GM04503 (cell line): ENCODE measurements at places on chromosomes 4 and X.

DNA sequence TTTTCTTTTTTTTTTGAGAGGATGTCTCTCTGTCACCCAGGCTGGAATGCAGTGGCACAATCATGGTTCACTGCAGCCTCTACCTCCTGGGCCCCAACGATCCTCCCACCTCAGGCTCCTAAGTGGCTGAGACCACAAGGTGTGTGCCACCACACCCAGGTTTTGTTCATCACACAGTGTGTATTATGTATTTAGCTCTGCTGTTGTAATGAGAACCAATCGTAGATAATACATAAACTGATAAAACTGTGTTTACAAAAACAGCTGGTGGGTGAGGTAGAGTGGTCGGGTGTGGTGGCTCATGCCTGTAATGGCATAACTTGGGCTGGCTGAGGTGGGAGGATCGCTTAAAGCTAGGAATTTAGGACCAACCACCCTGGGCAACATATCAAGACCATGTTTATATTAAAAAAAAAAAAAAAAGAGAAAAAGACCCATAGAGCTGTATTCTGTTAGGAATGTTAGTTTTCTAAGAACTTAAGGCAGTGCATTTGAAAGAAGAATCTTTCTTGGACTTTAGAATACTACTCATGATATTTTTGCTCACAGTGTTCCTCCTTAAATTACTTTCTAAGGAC is 34.9 kb downstream of the POLR2B start:
- no peak for DNase-seq

DNA sequence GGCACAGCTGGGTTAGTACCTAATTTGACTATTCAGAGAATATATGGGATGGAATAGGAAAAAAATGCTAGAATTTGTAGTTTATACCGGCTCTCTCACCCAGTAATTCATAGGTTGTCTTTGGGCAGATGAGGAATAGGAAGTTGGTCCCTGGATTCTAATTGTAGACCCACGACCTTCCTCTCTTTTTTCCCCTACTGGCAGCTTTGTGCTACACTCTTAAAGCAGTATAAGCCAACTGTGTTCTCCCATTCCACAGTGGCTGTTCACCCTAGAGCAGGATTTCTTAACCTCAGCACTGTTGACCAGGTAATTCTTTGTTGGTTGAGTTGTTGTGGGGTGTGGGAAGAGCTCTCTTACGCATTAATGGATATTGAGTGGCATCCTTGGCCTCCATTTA is 92.9 kb downstream of the FNIP2 start:
- DNase-seq, result no peak

- DNase-seq, result no peak
Observed at GRCh38 chr4:141614878-141615586, 21.4 kb upstream of the IL15 start.

- DNase-seq, result no peak
Observed at GRCh38 chr4:89482251-89482650, 174.7 kb upstream of the GPRIN3 start.

DNA sequence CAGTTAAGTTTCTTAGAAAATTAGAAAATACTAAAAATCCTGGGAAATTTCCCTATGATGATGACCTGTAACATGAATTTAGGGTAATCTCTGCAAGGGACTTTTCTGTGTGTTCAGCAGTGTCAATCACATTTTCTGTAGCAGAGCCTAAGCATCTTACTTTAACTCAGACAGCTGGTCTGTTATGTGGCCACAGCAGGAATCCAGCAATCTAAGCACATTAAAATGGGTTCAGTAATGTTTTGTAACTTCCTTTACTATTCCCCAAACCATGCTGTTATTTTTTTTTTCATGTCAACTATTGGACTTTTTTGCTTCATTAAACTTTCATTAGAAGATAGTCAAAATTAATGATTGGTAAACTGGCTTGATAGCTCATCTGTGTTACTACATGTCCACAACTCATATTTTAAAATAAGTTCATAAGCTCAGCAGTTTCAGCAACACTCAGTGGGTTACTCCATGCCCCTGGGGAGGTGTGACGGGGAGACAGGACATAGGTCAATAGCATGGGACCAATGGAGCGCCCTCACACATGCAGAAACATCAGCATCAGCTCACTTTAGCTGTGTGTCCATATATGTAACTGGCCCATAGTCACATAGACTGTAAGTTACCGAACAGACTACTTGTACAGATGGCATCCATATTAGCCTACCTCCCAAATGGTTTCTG is 168.0 kb upstream of the PACRGL start:
- no peak for DNase-seq

GRCh38 chr4:101035487-101035886 is 311.8 kb downstream of the PPP3CA start:
- no peak for DNase-seq

DNA sequence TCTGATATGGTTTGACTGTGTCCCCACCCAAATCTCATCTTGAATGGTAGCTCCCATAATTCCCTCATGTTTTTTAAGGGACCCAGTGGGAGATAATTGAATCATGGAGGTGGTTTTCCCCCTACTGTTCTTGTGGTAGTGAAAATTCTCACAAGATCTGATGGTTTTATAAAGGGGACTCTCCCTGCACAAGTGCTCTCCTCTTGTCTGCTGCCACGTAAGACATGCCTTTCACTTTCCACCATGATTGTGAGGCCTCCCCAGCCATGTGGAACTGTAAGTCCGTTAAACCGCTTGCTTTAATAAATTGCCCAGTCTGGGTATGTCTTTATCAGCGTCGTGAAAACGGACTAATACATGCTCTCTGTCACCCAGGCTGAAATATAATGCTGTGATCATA is 200.9 kb upstream of the SLIT2 start:
- no peak for DNase-seq

DNA sequence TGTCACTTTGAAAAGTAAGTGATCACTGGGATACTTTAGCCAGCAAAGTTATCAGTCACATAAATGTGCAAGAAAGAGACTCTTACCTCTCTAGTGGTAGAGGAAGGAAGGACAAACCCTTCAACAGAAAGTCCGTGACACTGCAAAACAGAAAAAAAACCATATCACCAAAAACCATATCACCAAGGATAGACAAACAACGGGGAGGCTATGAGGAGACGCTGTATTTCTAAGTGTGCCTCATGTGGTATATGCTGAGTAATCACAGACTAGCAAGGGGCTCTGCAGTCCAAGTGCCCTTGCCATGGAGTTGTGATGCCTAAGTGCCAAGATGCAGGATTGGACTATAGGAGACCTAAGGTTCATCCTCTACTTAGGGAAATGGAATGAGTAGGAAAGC is 11.5 kb upstream of the HDAC8 start:
- no peak for DNase-seq

GRCh38 chr4:186105647-186106321 is 1.3 kb downstream of the FAM149A start:
- no peak for DNase-seq

- DNase-seq, result peak; percentile 67
Observed at GRCh38 chrX:65677954-65678469, 10.6 kb downstream of the MSN start.

- DNase-seq, result no peak
Observed at GRCh38 chr4:183429489-183429888, 14.9 kb upstream of the CDKN2AIP start.

DNA sequence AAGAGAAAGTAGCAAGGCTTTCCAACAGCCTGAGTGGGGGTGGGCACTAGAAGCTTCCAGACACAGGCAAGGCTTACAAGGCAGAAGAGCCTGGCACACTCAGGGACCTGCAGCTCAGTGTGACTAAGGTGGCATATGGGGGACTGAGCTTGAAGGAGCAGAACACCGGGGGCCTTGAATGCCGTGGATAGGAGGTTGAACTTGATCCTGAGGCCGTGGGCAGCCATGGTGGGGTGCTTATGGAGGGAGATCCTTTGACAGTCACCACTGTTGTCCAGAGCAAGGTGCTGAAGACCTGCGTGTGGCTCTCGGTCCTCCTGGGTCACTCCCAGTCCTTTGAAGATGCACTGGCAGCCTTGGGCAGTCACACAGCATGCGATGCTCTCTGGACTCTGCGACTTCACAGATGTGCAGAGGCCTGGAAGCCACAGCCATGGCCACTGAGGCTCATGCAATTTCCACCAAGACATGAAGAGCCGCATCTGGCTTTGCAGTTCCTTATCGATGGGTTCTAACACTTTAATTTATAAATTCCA is 18.3 kb downstream of the C4orf50 start:
- DNase-seq, result no peak

- no peak for DNase-seq
Observed at GRCh38 chr4:99361268-99361898, 8.8 kb upstream of the ADH1C start.

- DNase-seq, result no peak
Observed at GRCh38 chrX:50375481-50376267, 95.0 kb downstream of the DGKK start.

- DNase-seq, result peak; percentile 39
Observed at GRCh38 chr4:127400731-127401346, 231.9 kb upstream of the INTU start.

GRCh38 chr4:38179690-38180377 is 219.6 kb downstream of the PTTG2 start:
- DNase-seq, result no peak

GRCh38 chr4:11670304-11670703 is 241.6 kb upstream of the HS3ST1 start:
- no peak for DNase-seq

DNA sequence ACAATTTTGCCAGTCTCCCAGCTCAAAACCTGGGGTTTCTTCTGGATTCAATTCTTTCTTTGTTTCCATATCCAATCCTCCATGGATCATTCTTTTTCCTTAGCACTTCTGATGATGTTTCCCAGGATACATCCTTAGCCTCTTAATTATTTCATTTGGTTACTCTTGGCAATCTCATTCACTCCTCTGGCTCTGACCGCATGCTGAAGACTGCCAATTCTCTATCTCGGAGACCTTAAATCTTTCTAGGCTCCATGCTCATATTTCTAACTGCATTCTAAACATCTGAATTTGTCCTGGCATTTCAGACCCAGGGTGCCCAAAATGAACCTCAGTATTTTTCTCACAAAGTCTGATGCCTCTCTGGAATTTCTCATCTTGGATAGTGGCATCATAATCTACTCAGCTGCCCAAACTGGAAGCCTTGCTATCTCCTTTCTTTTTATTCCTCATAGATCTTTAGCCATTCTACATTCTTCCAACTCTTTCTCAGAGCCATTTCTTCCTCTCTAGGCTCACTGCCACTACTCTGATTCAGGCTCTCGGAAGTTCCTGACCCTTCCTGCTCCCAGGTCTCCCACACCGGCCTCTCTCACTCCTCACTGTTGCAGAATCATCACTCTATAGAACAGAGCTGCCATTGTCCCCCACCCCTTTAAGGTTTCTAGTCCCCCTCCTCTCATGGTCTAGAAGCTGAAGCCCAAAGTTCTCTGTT is 290.2 kb downstream of the CAMK2D start:
- DNase-seq, result peak; percentile 27

GRCh38 chrX:107107459-107107858 is 11.2 kb downstream of the RBM41 start:
- DNase-seq, result no peak

- peak; percentile 8 for DNase-seq
Observed at GRCh38 chrX:133670383-133670782, 255.1 kb upstream of the GPC4 start.

DNA sequence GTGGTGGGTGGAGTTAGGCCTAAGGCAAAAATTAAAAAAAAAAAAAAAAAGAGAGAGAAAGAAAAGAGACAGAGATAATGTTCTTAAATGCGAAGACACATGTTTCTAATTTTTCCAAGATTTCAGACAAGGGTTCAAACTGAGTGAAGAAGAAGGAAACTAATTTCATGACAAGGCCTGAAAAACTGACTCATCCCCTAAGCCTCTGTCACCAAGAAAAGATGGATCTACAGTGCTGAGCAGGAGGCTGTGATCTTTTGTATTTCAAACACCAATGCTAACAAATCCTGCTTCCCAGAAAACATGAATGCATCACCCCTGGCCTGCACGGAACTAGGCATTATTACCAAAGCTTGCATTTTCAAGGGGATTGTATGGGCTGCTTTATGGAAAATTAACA is 75.3 kb downstream of the PPARGC1A start:
- DNase-seq, result no peak

DNA sequence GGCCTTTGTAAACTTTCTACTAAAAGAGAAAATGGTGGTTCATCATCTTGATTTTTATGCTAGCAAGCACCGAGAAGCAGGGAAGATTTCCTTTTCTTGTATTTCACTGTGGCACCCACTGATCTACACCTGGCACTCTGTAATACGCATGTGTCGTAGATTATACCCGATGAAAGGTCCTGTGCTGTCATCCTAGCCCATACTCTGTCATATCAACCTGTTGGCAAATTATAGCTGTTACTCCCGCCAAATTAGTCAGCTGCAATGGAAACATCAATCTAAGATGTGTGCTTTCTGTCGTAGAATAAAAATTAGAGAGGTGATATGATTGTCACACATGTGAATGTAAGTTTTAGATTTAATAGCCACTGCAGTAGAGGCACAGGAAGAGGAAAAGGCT is 263.4 kb upstream of the PITX2 start:
- no peak for DNase-seq

DNA sequence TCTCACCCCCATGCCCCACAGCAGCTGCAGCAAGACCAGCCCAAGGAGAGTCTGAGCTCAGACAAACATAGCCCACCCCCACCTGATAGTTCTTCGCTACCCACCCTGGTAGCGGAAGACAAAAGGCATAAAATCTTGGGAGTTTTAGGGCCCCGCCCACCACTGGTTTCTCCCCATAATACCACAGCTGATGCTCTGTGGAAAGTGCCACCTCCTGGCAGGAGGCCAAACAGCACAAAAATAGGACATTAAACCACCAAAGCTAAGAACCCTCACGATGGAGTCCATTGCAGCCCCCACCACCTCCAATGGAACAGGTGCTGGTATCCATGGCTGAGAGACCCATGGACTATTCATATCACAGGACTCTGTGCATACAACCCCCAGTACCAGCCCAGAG is 226.7 kb downstream of the SNCA start:
- no peak for DNase-seq

- no peak for DNase-seq
Observed at GRCh38 chr4:74932832-74933561, at the start of gene PARM1. Gene PARM1 (plus strand): TSS chr4:74933116. CDS start chr4:74933328, 212 bp downstream.

DNA sequence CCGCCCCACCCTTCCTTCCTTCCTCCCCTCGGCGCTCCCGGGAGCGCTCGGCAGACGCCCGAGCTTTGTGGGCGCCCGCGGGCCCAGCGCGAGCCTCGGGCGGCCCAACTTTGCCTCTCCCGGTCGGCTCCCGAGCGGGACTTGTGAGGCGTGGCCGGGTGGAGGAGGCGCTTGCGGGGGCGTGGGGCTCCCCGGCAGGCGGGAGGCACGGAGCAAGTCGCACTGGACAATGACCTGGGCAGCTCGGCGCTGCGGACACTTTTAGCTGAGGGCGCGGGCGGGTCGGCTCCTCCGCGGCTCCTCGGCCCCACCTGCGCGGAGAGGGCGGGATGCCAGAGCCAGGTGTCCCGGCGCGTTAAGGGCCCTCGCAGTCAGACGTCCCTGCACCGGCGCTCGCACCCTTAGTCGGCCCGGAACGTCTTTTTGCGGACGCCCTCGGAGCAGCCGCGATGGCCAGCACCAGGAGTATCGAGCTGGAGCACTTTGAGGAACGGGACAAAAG is 385 bp downstream of the DCLK2 start:
- DNase-seq, result no peak

- DNase-seq, result no peak
Observed at GRCh38 chr4:70996018-70996360, 2.5 kb downstream of the DCK start.

GRCh38 chr4:170305627-170306026 is 215.9 kb upstream of the AADAT start:
- DNase-seq, result no peak
